Suppressor macrophage (primary cell): ENCODE measurements at places on chromosomes 6 and 20.

DNA sequence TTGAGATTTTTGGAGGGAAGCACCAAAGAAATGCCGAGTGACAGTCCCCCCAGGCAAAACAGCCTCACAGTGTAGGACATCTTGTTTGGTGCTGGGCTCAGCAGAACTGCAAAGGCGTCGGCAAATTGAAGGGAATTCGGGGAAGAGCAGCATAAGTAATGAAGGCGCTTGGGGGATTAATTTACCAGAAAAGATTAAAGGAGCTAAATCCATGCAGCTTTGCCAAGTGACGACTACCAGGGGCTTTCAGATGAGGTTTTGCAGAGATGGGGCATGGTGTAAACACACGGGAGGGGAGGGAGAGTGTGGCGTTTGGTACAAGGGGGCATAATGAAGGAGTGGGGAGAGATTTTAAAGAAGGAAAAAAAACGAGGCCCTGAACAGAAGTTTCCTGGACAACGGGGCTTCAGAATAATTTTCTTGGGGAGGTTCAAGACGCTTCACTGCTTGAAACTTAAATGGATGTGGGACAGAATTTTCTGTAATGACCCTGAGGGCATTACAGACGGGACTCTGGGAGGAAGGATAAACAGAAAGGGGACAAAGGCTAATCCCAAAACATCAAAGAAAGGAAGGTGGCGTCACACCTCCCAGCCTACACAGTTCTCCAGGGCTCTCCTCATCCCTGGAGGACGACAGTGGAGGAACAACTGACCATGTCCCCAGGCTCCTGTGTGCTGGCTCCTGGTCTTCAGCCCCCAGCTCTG is 45.4 kb upstream of the CDH22 start:
- DNase-seq: no peak

DNA sequence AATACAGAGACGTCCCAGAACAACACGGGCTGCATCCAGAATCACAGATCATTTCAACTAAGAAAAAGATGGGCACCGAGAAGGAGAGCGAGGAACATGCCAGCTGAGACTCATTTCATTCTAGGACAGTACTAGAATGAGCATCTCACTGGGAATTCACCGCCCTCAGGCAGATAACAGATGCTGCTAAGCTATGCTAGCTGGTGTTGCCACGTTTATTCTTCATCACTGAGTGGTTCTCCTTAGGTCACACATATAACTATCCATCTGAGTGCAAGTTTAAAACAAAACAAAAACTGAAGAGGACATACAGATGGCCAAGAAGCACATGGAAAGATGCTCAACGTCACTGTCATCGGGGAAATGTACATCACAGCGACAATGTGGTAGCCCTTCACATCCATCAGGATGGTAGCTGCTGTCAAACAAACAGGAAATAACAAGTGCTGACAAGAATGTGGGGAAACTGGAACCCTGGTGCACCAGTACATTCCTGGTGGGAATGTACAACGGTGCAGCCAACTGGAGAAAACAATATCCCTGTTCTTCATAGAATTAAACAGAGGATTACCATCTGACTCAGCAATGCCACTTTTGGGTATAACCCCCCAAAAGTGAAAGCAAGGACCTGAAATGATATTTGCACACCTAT is 97.6 kb downstream of the SLC22A23 start:
- DNase-seq: no peak

GRCh38 chr6:86355271-86355670 is 582.1 kb upstream of the HTR1E start:
- no peak for DNase-seq

DNA sequence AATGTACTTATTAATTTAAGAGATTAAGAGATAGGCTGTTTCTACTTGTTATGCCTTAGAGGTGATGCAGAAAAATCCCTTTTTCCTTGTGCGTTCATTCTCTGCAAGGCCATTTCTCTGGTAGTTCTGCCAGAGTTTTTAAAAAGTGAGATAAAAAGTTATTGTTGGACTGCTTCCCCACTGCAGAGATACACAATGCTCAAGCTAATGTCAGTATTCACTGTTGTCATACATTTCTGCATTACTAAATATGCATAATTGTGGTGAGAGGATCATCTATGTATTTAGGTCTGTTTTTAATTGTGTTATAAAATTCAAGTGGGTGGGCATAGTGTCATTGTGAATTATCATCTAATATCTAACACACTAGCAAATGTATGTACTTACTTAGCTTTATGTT is 600.4 kb downstream of the HTR1B start:
- DNase-seq: no peak

DNA sequence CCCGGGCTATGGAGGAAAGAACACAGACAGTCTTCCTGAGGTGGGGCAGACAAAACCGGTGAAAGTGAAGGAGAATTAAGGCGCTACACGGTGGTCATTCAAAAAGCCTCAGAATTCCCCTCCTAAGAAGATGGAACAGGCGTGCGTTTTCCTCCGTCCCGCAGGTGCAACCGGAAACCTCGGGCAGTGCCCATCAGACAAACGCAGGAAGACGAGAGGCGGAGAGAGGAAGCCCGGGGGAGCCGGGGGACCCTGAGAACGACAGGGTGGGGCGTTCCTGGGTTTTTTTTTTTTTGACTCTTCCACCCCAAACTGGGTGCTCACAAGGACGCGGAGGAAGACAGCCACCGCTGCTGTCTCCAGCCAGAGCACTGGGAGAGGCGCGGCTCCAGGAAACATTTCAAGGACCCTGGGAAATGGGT is 25.4 kb downstream of the TTLL2 start:
- no peak for DNase-seq

DNA sequence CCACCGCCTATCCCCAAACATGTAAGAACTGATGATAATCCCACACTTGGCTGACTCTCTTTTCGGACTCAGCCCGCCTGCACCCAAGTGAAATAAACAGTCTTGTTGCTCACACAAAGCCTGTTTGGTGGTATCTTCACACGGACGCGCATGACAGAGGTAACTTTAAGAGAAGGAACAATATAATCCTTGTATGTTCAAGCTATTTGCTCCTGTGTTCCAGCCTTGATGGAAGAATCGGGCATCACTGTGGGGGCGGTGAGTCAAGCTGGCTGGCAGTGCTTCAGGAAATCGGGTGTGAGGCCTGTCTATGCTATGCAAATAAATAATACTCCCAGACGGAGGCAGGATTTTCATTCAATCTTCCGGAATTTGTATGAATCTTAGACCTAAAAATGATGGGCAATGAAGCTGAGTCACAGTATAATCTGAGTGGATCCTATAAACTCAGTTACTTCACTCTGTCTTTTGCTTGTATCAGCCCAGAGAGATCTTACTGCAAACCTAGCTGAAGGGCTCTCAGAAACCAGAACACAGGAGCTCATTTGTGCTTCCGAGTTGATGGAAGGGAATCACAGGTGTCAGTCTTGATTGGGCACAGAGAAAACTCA is 45.2 kb upstream of the NT5E start:
- DNase-seq: no peak

DNA sequence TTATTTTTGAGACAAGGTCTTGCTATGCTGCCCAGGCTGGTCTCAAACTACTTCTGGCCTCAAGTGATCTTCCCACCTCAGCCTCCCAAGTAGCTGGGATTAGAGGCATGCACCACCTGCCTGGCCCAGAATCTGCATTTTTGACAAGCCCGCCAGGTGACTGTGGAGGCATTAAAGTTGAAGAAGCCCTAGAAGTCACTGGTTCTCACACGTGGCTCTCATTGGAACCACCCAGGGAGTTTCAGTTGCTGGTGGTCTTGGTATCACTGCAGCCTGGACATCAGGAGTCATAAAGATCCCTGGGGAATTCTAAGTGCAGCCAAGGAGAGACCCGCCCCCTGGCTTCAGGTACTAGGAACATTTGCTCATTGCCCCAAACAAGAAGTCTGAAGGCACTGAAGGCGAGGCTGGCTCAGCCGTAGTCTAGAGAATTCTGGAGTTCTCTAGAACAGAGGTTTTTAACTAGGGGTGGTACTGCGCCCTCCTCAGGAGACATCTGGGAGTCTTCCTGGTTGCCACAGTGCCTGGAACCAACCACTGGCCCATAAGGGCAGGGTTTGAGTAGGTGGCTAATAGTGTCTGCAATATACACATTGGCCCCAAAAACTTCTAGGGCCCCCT is 182.8 kb downstream of the ZMYND8 start:
- no peak for DNase-seq

GRCh38 chr20:38987777-38988176 is 25.6 kb downstream of the DHX35 start:
- no peak for DNase-seq

GRCh38 chr6:100088009-100088408 is 94.0 kb upstream of the MCHR2 start:
- DNase-seq: no peak

GRCh38 chr6:147005499-147005898 is 198.7 kb upstream of the STXBP5 start:
- DNase-seq: no peak

- DNase-seq: peak; percentile 65
Measured at GRCh38 chr6:31308050-31308844, 36.4 kb upstream of the HLA-C start.

- peak; percentile 77 for DNase-seq
Measured at GRCh38 chr6:139030228-139030963, 1.9 kb downstream of the ABRACL start.

DNA sequence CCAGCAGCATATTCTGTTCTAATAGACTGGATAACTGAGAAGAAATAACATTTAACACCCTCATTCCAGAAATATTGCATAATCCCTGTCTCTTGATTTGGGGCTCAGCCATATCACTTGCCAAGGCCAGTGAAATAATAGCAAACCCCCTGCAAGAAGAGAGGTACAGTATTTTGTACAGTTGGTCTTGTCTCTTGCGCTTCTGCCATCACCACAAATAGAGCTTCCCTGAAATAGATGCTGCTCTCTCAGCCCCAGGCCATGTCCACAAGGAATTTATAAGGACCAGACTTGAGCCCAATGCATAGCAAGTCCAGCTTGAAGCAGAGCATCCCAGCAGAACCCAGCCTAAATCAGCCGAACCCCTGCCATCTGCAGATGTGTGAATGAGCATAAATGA is 254.0 kb downstream of the GRM1 start:
- DNase-seq: no peak

DNA sequence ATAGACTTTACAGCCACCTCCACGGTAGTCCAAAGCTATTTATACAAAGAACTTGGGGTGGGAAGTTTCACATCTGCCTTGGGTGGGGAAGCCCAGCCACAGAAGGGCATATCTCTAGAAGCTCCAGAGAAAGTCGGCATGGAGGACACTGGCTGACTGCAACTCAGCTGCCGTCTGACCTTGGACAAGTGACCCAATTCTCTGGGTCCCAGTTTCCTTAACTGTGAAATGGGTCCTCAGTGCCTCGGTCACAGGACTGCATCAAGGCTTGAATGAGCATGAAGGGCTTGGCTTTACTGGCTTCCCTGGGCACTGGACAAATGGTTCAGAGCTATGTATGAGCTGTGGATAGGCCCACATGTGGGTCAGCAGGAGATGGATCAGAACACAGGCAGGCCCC is 58.6 kb downstream of the NOL4L start:
- DNase-seq: no peak

GRCh38 chr6:35042031-35042815 is 98.9 kb downstream of the TCP11 start:
- peak; percentile 42 for DNase-seq

GRCh38 chr20:48684501-48685041 is 143.2 kb downstream of the PREX1 start:
- peak; percentile 56 for DNase-seq

DNA sequence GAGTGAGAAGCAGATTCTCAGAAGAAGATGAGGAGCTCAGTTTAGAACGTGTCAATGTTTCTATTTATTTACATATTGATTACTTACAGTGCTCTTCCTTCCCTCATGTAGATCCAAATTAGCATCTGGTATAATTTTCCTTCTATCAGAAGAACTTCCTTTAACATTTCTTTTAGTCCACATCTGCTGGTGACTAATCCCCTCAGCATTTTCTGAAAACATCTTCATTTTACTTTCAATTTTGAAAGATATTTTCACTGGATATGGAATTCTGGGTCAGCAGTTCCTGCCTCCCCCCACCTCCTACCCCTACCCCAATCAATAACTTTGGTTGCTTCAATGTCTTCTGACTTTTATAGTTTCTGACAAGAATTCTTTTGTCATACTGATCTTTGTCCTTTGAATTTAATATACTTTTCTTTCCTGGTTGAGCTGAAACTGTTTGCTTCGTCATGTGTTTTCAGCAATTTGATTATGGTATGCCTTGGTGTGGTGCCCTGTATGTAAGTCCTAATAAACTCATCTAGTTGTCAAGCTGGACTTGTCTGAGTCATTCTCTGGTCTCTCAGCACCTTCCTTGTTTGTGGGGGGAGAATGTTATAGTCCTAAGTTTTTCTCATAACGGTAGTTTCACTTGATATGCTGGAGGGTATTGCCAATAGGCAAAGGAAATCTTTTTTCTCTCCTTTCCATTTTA is 57.0 kb downstream of the SMPDL3A start:
- no peak for DNase-seq

- no peak for DNase-seq
Measured at GRCh38 chr6:170159022-170159965, 131.6 kb downstream of the DLL1 start.

DNA sequence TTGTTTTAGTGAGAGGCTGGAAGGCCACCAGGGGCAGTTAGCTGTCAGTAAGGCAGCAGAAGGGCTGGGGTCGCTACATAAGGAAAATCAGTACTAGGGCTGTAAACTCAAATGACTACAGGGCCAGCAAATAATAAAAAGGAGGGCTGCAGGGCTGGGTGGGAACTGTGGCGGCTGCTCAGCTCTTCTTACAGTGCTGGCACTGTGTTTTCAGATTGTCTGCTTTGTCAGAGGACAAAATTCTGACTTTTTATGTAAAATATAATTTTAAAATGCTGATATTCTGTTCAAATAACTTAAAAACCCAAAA is 23.2 kb downstream of the HLA-A start:
- no peak for DNase-seq

DNA sequence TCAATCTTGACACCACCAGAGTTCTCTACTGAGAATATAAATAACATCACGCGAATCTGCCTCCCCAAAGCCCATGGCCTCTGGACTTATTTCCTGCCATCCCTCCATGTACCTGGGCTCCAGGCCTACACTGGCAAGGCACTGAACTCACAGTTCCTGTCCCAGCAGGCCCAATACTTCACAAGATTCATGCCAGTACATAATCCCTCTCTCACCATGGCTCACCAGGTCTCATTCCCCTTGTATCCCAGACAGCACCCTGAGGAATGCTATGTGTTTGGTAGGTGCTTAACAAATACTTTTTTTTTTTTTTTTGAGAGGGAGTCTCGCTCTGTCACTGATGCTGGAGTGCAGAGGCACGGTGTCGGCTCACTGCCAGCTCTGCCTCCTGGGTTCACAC is 1.9 kb downstream of the KIF16B start:
- DNase-seq: no peak

GRCh38 chr6:4879741-4880275 is 103.6 kb downstream of the CDYL start:
- DNase-seq: no peak

- DNase-seq: no peak
Measured at GRCh38 chr20:1636621-1637020, 16.8 kb upstream of the SIRPB1 start.

GRCh38 chr6:139568151-139568955 is 193.9 kb upstream of the CITED2 start:
- peak; percentile 41 for DNase-seq
